Right lobe of liver (tissue), 6 donors: ENCODE measurements at places on chromosomes 1 and 21. TPM values are rescaled to one million over a fixed set of nuclear protein-coding genes. Genes with fewer than 3 reads are reported as not detected.

The SF3B4 gene
- total RNA-seq: 10.9 TPM

- no peak for DNase-seq
These were observed 6.3 kb downstream of the MCL1 start for GRCh38 chr1:150572918-150573647.

- DNase-seq: no peak
These were observed 323.1 kb upstream of the FAM78B start for GRCh38 chr1:166489670-166490436.

DNA sequence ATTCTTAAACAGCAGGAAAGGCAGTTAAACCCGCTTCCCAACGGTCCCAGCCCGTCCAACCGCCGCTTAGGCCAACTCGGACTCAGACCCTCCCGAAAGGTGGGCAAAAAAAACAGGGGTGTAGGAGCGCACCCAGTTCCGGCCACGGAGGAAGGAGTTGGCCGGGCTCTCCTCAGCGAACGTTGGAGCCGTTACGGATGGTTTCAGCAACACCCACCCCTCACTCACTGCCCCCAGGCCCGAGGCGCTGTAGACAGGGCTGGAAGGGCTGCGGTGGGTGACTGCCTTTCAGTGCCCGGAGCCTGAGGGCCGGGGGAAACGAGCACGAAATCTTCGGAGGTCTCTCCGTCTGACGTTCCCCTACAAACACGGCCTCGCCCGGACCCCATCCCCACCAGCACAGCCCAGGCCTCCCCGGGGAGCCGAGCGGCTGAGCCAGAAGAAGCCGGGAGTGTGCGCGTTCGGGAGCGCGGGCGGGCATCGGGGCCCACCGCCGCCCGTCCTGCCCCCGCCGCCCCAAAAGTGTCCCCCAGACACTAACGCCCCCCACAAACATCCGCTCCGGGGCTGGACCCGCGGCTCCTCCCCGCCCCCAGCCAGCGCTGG lies 1.3 kb downstream of the KDM5B start:
- DNase-seq: peak; percentile 56
